A673 (cell line): ENCODE measurements at places on chromosomes 2 and 18. TPM values are rescaled to one million over a fixed set of nuclear protein-coding genes. Genes with fewer than 3 reads are reported as not detected.

DNA sequence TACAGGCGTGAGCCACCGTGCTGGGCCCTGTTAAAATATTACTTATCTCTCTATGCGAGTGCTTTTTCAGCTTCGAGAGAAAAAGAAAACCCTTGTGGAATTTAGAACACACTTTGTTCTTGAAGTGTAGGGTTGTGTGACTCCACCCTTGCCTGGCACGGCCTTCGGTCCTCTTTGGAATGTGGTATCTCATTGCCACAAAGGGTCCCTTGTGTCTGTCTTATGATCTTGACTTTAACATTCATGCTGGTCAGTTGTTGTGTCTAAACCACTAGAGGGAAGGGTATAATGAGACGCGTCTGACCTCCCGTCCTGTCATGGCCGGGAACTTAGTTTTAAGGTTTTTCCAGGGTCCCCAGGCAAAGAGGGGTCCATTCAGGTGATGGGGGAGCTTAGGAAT lies 246.4 kb downstream of the VAPA start:
- no peak overlapping the region for H3K27ac ChIP-seq
- H3K4me3 ChIP-seq, result no peak overlapping the region
- no peaks in the 10 kb centered on the region for H3K36me3 ChIP-seq
- no peak for DNase-seq
- H3K27me3 ChIP-seq, result no peaks in the 10 kb centered on the region

DNA sequence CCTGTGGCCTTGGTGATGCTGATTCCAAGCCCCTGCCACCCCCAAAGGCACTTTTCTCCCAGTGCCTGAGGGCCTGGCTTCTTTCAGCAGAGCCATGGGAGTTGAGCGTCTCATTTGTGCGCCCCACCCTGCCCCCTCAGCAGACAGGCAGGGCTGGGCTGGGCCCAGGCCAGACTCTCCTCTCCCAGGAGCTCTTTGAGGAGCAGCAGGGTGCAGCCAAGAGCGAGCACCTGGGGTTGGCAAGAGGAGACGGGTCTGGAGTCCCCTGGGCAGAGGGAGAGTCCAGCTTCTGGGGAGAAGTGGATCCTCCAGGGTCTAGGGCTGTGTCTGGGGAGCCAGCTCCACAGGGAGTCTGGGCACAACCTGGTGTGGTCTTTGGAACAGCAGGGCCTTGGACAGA lies 21.2 kb downstream of the NPPC start:
- no peak overlapping the region for H3K27ac ChIP-seq
- no peak for DNase-seq
- no peaks in the 10 kb centered on the region for H3K27me3 ChIP-seq
- no peaks in the 10 kb centered on the region for H3K36me3 ChIP-seq
- H3K4me1 ChIP-seq, result no peaks in the 10 kb centered on the region

GRCh38 chr2:9483107-9483506 lies 8.8 kb downstream of the IAH1 start:
- no peaks in the 10 kb centered on the region for H3K27me3 ChIP-seq
- no peak overlapping the region for H3K27ac ChIP-seq
- H3K4me1 ChIP-seq, result no peaks in the 10 kb centered on the region

- no peaks in the 10 kb centered on the region for H3K36me3 ChIP-seq
- no peak overlapping the region for H3K4me3 ChIP-seq
- no peaks in the 10 kb centered on the region for H3K27me3 ChIP-seq
- no peaks in the 10 kb centered on the region for H3K4me1 ChIP-seq
Measured at GRCh38 chr2:135563793-135564192, 32.5 kb downstream of the R3HDM1 start.

GRCh38 chr2:95006588-95006987 lies 18.9 kb upstream of the MAL start:
- H3K27me3 ChIP-seq, result no peaks in the 10 kb centered on the region
- H3K27ac ChIP-seq, result no peak overlapping the region
- H3K4me3 ChIP-seq, result no peak overlapping the region

DNA sequence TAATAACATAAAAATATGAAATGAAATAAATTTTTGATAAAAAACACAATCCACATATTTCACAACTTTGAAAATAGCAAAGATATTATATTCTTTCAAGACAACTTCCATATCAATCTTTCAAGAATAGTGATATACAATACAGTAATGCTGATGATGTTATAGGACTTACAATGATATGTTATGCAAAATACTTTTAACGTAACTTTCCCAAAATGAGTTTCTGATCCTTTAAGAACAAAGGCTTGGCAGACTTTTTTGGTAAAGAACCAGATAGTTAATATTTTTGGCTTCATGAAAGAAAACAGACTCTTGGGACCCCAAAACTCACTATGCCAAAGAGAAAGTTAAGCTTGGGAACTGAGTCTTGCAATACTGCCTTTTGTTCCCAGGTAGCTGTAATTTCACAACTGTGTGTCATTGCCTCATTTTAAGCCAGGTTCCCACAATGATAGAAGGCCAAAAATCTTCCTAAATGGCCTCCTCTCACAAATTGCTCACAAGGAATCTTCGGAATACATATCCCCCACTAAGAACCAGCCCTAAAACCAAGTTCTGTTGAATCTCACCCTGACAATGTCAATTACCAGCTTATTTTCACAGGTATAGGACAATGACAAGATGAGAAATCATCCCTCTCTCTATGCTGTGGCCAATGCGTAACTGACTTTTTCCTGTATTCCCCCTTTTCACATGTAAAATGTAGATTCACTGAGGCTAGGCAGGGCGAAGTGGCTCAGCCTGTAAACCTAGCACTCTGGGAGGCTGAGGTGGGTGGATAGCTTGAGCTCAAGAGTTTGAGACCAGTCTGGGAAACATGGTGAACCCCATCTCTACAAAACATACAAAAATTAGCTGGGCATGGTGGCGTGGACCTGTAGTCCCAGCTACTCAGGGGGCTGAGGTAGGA lies 54.8 kb upstream of the STRN start:
- DNase-seq, result no peak
- no peak overlapping the region for H3K27ac ChIP-seq
- no peaks in the 10 kb centered on the region for H3K36me3 ChIP-seq
- H3K4me3 ChIP-seq, result no peak overlapping the region
- no peaks in the 10 kb centered on the region for H3K4me1 ChIP-seq

- peaks cover 77% of the 10 kb centered on the region for H3K36me3 ChIP-seq
- no peaks in the 10 kb centered on the region for H3K27me3 ChIP-seq
- no peak for DNase-seq
Measured at GRCh38 chr18:13051950-13052349, 60.8 kb downstream of the CEP192 start.

- H3K4me1 ChIP-seq, result peaks cover 96% of the 10 kb centered on the region
- peak; percentile 84 for DNase-seq
- no peaks in the 10 kb centered on the region for H3K36me3 ChIP-seq
- peak overlapping the region; percentile 99 for H3K27ac ChIP-seq
Measured at GRCh38 chr2:133504566-133505505, 63.4 kb downstream of the NCKAP5 start.

DNA sequence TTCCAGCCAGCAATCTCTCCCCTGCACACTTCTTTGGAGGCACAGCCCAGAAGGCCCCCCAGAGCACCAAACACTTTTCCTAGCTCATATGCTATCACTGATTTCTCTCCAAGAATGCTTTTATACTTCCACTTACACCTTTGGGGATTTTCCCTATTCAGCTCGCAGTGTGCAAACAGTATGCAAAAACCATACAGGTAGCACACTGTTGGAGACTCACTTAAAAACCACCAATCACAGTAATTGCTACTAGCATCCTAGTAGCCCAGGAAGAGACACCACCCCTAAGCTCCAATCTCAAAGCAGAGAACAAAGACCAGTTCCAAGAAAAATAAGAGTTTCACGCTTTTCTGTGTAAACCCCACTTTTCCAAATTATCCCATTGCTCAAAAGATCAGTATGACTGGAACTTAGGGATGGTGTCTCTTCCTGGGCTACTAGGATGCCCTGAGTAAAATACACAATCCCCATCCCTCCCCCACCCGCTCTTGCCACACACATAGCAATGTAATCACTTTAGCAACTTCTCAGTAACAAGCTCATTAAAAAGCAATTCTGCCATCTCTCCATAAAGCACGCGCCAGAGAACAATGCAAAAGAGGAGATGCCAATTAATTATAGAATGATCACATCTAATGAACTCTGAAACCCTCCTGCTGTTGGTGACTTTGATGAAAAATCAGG lies 43.0 kb downstream of the KLF7 start:
- peak; percentile 29 for DNase-seq
- no peaks in the 10 kb centered on the region for H3K36me3 ChIP-seq
- no peak overlapping the region for H3K4me3 ChIP-seq
- peaks cover 20% of the 10 kb centered on the region for H3K4me1 ChIP-seq

DNA sequence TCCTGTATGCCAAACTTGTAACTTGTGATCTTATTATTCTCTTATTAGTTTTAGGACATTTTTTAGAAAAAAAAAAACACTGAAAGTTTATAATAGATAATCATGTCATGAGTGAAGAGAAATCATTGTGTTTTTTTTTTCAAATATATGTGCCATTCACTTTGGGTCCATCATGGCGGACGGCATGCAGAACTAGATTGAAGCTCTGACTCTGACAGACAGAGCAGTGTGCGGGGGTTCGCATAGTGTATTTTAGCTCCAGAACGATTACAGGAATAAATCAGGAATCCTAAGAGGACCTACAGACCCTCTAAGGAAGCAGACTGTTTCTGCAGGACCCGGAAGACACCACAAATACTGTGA lies 484.4 kb upstream of the REG3G start:
- no peak overlapping the region for H3K4me3 ChIP-seq
- DNase-seq, result no peak
- no peaks in the 10 kb centered on the region for H3K36me3 ChIP-seq
- H3K27ac ChIP-seq, result no peak overlapping the region
- H3K4me1 ChIP-seq, result no peaks in the 10 kb centered on the region

DNA sequence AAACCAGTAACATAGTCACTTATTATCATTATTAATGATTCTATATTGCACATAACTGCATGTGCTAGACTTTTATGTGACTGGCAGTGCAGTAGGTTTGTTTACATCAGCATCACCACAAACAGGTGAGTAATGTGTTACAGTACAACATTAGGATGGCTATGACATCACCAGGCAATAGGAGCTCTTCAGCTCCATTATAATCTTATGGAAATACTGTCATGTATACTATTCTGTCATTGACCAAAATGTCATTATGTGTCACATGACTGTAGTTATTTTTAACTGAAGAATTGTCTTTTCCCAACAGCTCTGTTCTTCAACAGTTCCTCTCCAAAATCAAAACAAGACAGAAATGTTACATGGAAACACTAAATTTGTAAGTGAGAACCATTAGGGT lies 96.3 kb downstream of the C18orf54 start:
- no peaks in the 10 kb centered on the region for H3K4me1 ChIP-seq
- H3K36me3 ChIP-seq, result no peaks in the 10 kb centered on the region
- no peak overlapping the region for H3K27ac ChIP-seq
- H3K27me3 ChIP-seq, result peaks cover 18% of the 10 kb centered on the region
- no peak overlapping the region for H3K4me3 ChIP-seq

DNA sequence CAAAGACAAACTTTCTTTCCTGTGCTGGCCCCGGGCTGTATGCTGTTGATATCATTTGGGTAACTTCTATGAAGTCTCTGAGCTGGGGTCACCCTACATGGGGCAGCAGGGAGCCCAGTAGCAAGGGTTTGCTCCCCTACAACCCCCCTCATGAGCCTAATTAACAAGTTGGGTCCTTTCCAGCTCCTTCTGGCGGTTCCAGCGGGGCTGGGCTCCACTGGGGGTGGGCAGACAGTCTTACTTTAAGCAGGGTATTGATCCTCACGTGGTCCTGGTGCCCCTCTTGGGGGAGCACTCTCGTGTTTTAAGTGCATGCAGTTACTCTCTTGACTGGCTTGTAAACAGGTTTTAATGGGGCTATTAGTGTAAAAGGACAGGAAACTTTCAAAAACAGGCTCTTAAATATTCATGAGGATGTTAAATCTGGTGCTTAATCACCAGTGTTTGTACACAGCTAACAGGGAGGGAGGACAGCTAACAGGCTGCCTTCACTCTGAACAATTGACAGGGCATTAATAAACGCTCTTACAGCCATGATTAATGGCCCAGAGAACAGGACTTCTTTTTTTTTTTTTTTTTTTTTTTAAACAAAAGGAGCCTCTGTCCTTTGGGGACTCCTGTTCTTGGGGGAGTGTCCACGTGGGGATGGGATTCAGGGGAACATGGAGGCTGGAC lies 36.6 kb upstream of the SKOR2 start:
- no peaks in the 10 kb centered on the region for H3K36me3 ChIP-seq
- no peak overlapping the region for H3K27ac ChIP-seq
- no peak overlapping the region for H3K4me3 ChIP-seq
- no peaks in the 10 kb centered on the region for H3K4me1 ChIP-seq
- peak; percentile 23 for DNase-seq

- no peaks in the 10 kb centered on the region for H3K36me3 ChIP-seq
- no peaks in the 10 kb centered on the region for H3K27me3 ChIP-seq
- H3K27ac ChIP-seq, result no peak overlapping the region
- no peak overlapping the region for H3K4me3 ChIP-seq
Measured at GRCh38 chr2:49490710-49491109, 336.4 kb upstream of the FSHR start.

The KIAA2012 gene
- total RNA-seq, result 0.13 TPM in 1 of 2 replicates, not detected in the other

The CHMP1B gene
- total RNA-seq, result 17.1 and 19.1 TPM in 2 replicates

The REEP1 gene
- total RNA-seq, result 3.6 and 4.8 TPM in 2 replicates

The CPSF3 gene
- 86.8 and 87.2 TPM in 2 replicates for total RNA-seq

The CRYGC gene
- not detected in 2 replicates for total RNA-seq

The GKN1 gene
- not detected in 2 replicates for total RNA-seq

The CREG2 gene
- not detected in 2 replicates for total RNA-seq

The MARCO gene
- total RNA-seq, result not detected in 2 replicates

The CRACDL gene
- total RNA-seq, result not detected in 2 replicates

The SEMA4C gene
- 33.3 and 36.1 TPM in 2 replicates for total RNA-seq

The MC2R gene
- total RNA-seq, result not detected in 2 replicates

The HSPE1 gene
- 296 and 356 TPM in 2 replicates for total RNA-seq

The GDF7 gene
- total RNA-seq, result not detected in 2 replicates

The DSG1 gene
- total RNA-seq, result not detected in 2 replicates
